ENCODE measurements at places on chromosomes 2 and 18.

DNA sequence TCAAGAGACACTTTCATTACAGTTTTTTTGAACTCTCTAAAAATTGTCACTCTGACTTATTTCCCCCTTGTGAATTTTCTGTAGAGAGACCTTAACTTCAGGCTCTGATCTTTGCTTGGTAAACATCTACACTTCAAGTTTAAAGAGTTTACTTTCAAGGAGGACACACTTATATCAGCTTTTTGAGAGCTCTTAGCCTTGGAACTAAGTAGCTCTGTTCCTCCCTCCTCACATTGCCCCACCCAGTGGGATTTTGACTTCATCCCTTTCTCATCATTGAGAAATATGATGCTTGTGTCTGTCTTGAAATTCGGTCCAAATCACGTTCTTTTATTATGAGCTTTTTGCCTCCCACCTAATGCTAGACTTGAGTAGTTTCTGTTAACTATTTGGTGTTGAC, 433.4 kb upstream of the MEIS1 start:
- no peak for DNase-seq

- no peak for DNase-seq
These were observed 197.8 kb downstream of the PAX3 start for GRCh38 chr2:222100704-222101699.

DNA sequence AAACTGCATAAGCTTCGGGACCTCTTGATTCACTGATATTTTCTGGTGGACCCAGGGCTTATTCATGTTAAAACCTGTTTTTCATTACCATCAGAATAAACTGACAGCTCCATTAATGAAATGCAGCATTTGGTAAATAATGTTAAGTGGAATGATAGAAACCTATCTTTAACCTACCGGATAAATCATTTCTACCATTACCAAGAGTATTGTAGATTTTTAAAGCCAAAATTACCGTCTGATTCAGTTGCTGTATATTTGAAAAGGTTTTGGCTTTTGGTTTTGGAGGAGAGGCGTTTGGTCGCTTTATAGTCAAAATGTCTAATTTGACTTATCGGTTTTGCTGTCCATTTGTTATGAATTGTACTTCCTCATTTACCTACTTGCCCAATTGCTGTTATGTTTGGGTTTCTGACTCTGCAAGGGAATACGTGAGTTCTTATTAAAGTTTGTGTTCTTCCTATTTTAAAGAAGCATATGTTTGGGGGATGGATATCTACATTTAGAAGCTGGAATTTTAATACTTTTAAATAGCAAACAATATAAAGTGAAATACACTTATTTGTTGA, 1.0 kb upstream of the CUL3 start:
- no peak for DNase-seq

GRCh38 chr2:37792366-37792765, 120.9 kb upstream of the CDC42EP3 start:
- DNase-seq: no peak

DNA sequence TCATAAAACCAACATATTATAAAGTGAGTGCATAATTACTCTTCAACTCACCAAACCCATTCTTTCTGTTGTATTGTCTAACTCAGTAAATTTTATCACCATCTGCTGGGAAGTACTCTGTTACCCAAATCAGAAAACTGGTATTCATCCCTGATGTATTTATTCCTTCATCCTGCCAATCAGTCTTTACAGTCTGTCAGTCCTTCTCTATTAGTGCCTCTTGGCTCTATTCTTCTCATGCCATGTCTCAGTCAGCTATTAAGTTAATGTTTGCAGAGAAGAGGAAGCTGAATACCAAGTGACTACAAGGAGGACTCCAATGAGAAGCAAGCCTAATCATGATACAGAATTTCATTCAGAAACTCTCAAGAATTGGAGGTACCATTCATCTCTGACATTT, 631.2 kb downstream of the CPS1 start:
- DNase-seq: no peak

- DNase-seq: no peak
These were observed 17.7 kb downstream of the SRSF7 start for GRCh38 chr2:38733300-38733971.

Data from CD4-positive, alpha-beta T cell treated with Interleukin-17A for 1 hour (primary cell).